Daoy (cell line): ENCODE measurements at places on chromosomes 2 and 18.
A peak's percentile ranks its signal among the peaks of the same experiment; 100 is the strongest.

DNA sequence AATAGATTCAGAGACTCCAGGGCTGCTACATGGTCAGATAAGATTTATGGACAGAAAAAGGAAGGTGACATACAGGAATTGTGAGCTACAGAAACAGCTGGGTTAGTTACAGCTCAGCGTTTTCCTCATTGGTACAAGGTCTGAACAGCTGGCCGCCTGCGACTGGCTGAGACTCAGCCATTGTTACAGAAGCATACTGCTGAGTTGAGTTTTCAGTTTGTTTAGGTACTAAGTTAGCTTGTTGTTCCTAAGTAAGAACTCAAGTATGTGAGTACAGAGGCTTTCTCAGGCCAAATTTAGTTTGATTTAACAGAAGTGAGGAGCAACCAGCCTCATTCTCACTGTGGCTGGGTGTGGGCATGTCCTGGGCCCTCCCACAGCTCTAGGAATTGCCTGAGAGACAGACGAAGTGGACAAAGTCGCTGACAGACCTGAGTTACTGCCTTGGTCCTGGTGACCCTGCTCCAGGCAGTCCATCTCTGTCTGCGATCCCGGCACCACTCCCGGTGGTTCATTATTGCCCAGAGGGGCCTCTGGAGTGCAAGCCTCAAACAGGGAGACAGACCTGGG lies 27.8 kb upstream of the RHOB start:
- DNase-seq: no peak

GRCh38 chr2:105852066-105852465 lies 107.4 kb downstream of the NCK2 start:
- DNase-seq: no peak

- no peak for DNase-seq
Measured at GRCh38 chr2:46383113-46383395, 85.8 kb downstream of the EPAS1 start.

DNA sequence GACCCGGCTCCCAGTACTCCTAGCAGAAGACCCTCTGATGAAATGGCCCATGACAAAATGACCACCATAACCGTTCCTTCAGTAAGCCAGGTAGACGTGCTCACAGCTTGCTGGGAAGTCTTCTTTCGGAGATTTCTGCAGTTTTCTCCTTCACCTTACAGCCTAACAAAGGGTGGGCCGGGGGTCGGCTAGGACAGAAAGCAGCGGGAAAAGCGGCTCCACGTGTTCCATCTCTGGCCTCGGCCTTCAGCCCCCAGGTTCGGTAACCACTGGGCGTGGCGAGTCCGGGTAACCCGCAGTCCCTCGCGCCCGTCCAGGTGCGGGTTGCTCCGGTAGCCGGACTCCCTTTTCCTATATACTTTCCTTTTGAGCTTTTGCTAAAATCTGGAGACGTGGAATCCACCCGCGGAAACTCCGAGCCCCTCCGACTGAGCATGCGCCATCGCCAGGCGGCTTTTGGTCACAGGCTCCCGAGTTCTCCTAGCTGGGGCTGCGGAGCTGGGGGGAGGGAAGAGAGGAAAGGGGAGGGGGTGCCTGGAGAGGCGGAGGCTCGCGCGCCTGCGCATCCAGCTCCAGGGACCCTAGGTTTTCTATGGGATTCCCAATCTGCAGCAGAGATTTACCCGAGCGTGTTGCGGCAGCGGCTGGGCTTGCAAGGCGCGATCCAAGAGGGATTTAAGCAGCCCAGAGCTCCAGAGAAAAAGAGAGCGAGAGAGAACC lies at the start of gene VSNL1:
Gene VSNL1, plus strand, starts transcription at position 604 of the 720 bp plus-strand sequence. CDS start 51,379 bp downstream, outside the sequence.
- peak; percentile 95 for DNase-seq

- DNase-seq: no peak
Measured at GRCh38 chr2:28366149-28366495, 26.5 kb upstream of the FOSL2 start.

DNA sequence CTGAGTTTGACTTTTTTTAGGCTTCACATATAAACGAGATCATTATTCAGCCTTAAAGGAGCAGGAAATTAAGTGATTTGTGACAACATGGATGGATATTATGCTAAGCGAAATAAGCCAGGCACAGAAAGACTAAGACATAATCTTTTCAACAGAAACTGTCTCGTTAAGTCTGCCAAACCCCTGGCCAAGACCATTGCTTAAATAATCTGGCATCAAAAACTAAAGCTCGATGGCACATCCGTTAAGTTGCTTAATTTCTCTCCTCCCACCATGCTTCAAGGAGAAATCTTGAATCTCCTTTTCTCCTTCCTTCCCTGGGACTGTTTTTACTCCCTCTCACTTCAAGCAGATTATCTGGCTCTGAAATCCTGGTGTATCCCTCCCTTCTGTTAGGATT lies 140.3 kb downstream of the GALNT14 start:
- DNase-seq: no peak
